HuH-7.5 (cell line): ENCODE measurements at places on chromosomes 7 and 10.

DNA sequence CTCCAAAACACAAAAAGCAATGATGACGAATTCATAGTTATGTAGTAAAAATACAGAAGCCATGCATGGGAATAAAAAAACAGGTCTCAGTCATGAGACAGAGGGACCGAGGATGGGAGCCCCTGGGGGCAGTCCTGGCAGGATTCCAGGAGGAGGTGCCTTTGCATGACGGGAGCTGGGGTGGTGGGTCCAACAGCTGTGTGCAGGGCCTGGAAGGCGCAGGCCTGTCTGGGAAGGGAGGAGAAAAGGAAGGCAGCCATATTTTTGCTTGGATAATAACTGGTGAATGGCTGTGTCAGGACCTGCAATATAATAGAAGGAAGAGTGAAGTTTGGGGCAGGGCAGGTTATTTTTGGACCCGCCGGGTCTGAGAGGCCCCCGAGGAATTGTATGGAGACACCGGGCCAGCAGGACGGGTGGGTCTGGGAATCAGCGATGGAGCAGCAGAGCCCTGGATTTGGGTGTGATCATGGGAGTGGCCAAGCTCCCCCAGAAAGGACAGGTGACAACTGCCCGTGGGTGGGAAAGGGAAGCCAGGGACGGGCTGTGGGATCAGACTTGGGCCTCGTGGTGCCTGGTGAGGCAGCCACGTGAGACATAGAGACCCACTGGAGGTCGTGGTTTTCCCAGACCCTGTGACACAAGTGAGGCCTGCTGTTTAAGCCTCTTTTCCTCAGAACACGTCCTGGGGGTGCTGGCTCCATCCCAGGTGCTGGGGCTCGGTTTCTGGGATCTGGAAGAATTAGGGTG, 2.9 kb upstream of the JAKMIP3 start:
- DNase-seq, result no peak

DNA sequence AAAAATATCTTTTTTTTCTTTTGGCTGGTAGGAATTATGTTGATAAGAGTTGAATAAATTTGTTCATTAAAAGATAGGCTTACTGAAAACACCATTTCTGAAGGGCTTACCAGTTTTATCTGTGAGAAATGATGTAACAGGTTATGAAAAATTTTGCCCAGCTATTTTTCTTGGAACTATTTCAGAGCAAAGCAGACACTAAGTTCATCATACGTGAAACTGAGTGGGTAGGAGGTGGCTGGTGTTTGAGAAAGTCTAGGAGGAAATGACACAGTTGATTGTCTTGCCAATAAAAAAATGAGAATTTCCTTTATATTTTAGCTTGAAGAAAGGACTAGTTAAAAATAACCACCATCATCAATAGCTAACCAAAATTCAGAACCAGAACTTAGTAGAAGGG, 6.2 kb upstream of the MRC1 start:
- no peak for DNase-seq

DNA sequence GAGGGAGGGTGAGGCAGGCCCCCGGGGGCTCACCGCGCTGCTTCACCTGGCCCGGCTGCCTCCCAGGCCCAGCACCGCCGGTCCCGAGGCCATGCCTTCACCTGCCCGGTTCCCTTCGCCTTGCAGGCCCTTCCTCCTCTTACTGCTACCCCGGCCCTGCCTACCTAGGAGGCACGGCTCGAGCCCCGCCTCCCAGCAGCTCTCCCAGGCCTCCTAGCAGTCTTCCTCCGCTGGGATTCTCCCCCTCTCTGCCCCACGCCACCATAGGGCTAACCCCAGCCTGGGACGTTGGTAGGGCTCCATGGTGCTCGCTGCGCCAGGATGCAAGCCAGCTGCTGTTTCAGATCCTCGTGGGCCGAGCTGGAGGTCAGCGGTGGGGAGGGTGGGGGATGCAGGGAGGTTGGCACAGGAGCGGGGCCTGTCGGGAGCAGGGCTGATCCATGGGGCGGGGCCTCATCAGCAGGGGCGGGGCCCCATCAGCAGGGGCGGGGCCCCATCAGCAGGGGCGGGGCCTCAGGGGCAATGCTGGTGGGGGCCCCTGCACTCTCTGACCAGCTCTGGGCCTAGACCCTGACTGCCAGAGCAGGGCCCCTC, 63.3 kb downstream of the RASGEF1A start:
- DNase-seq, result no peak

DNA sequence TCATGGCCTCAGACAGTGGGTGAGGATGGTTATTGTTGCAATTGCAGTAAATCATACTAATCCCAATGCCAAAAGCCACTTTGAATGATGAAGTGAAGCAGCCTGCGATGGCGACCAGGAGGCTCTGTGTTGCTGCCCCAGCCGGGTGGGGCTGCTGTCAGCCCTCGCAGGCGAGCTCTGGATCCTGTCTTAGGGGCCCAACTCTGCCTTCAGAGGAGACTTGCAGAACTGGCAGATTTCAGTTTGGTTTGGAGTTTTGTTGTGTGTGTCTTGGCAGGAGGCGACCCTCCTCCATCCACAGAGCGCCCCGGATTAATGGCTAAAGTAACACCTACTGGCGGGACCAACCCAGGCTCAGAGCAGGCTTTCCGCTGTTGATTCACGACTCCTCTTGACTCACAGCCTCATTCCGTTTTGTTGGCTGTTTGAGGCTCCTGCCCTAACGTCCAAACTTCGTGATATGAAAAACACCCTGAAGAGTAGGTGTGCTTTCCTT, 67.9 kb upstream of the BMPER start:
- DNase-seq, result no peak

DNA sequence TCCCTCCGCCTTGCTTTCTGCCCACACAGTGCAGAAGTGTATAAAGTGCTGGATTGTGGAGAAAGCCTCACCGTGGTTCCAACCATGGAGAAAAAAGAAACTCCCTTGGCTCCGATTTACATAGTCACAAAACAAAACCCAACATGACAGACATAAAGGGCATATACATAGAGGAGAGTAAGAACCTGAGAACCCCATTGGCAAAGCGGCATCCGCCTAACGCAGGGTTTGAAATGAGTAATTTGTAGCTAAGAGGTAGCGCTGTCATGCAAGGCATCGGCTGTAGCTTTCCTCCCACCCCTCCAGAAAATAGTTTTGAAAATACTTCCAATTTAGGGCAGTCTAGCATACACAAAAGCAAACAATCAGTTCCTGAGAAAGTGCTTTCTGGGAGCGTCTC, 126.0 kb upstream of the NRBF2 start:
- DNase-seq, result no peak

DNA sequence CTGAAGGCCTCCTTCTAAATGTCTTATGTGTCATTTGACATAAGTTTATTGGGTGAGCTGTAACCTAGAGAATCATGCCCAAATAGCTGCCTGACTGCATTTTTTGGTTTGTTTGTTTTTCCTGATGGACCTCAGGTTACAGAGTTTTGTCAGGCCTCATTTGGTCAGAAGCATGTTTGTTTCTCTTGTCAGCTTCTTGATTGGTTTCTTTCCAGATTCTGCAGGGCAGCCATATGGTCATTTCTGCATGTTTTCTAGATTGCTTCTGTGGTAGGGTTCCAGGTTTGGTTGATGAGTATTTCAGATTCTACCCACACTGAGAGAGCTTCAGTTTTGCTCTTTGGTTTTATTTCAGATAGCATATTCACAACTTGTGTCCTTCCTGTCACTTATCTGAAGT, 28.0 kb downstream of the GLCCI1 start:
- no peak for DNase-seq

DNA sequence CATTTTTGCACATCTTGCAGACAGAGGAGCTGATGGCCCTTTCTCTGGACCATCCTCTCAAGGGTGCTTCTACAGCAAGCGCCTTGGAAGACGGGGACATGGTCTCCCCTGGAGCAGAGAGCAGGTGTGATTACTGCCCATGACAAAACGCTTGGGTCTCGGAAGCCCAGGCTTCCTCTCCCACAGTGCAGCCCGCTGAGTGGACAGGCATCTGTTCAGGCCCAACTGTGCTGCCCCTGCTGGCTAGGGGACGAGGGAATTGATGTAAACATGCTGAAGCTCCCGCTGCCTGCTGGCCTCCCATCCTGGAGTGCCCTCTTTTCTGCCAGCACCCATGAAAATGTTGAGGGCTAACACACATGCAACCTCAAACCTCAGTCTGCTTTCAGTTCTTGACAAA, 14.3 kb downstream of the IL15RA start:
- no peak for DNase-seq

GRCh38 chr7:103811997-103812396, 177.5 kb downstream of the RELN start:
- DNase-seq, result no peak

DNA sequence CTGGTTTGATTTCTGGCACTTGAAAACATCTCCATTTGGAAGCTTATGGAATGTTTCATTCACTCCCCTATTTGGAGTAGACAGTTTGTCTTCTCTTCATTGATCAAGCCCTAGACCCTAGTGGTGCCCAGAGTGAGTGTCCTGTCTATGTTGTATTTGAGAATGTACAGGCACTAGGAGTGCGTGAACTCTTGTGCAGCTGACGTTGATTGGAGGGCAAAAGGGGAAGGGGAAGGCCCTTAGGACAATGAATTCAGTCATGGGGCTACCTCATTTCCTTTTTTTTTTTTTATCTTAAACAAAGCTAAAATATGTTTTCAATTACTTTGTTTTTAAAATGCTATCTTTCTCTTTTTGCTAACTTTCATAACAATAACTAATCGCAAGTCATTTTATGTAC, 66.5 kb downstream of the ADD3 start:
- no peak for DNase-seq
